ENCODE measurements at places on chromosomes 6 and 20.
A peak's percentile ranks its signal among the peaks of the same experiment; 100 is the strongest.

- DNase-seq: no peak
Observed at GRCh38 chr6:1527073-1527457, 82.7 kb upstream of the FOXC1 start.

- no peak for DNase-seq
Observed at GRCh38 chr6:37238381-37238780, 19.2 kb upstream of the TBC1D22B start.

DNA sequence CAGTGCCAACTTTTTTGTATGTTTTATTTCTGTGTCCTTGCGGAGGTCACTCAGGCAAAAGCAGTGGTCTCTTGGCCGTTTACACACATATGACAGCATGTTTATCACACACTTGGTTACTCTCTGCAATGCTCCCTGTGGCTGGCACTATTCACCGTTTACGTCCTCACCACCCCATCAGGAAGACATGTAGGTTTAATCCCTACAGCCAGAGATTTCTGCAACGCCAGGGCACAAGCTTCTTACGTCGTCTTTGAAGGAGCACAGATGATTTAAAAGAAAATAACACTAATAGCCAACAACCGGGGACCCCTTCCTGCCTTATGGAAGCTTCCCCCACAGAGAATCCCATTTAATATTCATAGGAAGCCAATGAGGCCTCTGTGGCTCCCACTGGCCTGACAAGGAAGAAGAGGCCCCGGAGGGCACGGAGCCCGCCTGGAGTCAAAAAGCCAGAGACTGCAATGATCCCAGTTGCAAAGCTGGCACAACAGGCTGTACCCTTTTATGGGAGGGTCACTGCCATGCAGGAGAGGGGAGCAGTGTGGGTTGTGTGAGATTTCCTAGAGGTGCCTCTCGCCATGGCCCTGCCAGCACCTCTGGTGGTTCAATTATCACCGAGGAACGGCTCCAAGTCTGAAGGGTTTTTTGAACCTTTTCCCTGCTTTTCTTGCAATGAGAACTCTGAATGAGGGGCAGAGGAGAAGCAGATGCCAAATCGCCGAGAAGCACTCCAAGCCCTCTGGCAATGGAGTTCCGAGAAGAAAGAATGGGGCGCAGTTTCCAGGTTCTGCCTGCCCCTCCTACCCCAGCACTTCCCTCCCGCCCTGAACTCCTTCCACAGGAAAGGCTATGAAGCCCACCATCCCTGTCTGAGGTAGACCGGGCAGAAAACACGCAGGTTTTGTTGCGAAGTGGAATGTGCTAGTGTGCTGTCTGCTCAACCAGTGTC is 96.2 kb downstream of the THBS2 start:
- no peak for DNase-seq

DNA sequence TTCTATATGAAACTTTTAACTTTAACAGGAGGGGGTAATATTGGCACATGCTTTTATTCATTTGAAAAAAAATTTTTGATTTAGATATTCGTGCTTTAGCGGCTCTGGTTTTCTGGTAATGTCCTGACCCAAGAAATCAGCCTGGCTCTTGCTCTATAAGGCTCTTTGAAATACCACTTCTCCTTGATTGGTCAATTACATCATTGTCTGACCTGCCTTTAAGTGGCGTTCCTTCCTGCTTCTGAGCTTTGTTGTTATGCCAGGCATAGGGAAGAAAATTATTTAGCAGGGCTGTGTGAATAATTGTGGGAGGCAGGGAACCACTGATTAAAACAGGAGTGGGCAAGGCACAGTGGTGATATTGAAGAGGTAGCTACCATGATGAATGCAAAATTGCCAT is 3.9 kb downstream of the RNF144B start:
- DNase-seq: no peak

- DNase-seq: no peak
Observed at GRCh38 chr20:49320460-49320859, 42.6 kb upstream of the ZNFX1 start.

GRCh38 chr6:15280028-15280427 is 34.2 kb downstream of the JARID2 start:
- DNase-seq: no peak

DNA sequence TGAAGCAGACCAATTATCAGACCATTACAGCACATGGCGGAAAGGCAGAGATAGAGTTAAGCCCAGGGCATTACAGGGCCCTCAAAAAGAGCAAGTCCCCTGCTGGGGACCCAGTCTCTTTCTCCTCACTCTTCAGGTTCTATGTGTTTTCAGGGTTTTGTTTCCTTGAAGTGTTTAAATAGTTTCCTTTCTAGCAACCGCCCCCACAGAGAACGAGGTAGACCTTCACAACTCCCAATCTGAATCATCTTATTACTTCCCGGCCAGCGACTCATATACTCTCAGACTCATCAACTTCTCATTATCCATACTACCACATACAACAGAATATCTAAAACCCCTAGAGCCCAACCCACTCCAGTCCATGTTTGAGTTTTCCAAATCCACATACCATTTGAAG is 526.6 kb upstream of the ARID1B start:
- peak; percentile 57 for DNase-seq

GRCh38 chr6:113809826-113810225 is 47.3 kb upstream of the MARCKS start:
- no peak for DNase-seq

DNA sequence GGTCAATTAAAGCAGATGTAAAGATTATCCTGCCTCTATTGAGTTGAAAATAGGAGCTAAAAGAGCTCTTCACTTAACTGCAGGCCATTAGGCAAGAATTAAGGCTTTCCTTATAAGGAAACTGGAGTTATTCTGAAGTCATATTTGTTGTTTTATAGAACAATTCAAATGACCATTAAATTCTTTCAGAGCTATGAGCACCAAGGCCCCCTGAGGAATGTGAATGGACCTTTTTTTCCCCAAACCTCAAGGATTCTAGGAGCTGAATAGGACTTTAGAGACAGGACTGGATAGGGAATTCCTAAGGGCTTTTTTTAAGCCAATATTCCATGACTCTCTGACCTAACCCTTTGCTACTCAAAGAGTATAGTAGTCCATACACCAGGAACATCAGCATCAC is 565.7 kb upstream of the BTBD3 start:
- DNase-seq: no peak

DNA sequence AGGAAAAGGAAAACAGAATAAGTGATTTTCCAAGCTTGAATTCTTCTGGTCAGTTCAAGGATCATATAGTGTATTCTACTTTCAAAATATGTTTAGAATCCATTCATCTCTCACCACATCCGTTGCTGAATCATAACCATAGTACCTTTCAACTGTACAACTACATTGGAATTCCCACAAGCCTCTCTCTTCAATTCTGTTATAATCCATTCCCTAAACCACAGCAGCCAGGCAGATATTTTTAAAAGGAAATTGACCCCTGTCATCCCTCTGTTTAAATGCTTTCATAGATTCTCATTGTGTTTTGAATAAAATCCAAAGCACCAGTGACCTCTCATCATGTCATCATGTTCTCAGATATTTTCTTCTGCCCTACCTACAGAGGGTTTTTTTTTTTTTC is 412.7 kb downstream of the GRIK2 start:
- DNase-seq: no peak

DNA sequence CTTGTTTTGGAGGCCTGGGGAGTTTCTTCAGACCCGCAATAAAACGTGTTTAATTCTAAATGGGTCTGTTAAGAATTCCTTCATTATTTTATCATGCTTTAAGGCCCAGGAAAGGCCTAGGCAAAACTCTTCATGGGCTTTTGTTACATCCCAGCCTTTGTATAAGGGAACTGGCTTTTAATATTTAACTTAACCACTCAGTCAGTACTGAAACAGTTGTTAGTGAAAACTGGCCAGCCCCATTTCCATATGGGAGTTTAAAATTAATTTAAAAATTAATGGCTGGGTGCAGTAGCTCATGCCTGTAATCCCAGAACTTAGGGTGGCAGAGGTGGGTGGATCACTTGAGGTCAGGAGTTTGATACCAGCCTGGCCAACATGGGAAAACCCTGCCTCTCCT is 213.2 kb upstream of the FKBP1C start:
- DNase-seq: no peak

DNA sequence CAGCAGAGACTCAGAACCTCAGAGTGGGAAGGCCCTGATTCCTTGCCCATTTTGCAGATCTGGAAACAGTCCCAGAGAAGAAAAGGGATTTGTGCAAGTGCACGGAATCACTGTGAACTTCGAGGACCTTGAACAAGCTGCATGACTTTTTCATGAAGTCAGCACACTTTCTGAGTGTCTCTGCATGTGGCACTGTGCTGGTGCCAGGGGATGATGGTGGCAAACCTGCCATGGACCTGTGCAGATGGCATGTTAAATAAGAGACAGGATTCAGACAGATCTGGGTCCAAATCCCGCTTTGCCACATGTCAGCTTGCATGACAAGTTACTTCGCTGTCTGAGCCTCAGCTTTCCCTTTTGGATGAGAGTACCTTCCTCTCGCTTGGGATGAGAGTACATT is 26.8 kb downstream of the ZNF831 start:
- no peak for DNase-seq

- no peak for DNase-seq
Observed at GRCh38 chr6:15001326-15001910, 244.5 kb upstream of the JARID2 start.

- no peak for DNase-seq
Observed at GRCh38 chr6:134456226-134456625, 138.3 kb upstream of the SGK1 start.

- no peak for DNase-seq
Observed at GRCh38 chr6:21496196-21496595, 97.4 kb upstream of the SOX4 start.

DNA sequence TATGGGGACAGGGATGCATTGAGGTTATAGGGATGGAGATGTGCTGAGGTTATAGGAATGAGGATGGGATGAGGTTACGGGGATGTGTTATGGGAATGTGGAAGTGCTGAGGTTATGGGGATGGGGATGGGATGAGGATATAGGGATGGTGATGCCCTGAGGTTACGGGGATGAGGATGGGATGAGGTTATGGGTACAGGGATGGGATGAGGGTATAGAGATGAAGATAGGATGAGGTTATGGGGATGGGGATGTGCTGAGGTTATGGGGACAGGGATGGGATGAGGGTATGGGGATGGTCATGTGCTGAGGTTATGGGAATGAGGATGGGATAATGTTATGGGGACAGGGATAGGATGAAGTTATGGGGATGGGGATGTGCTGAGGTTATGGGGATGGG is 542.8 kb downstream of the CDH26 start:
- no peak for DNase-seq

DNA sequence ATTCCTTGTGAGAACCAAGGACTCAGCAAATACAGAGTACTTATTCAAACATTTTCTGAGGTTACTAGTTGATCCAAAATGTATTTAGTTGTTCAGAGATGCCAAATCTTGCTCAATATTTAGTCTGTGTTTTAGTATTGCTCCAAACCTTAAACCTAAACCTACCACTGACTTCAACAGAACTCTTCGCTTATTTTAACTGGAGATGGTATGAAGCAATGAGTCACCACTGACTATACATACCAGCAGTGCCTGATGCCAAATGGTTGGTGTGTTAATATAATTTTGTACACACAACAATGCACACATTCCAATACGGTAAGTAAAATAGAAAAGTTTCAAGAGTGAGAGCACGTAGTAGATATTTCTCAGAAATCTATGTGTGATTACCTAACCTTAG is 1.9 kb upstream of the SPTLC3 start:
- DNase-seq: no peak

GRCh38 chr6:3887150-3887700 is 38.1 kb downstream of the FAM50B start:
- DNase-seq: no peak

GRCh38 chr20:1820138-1821079 is 74.8 kb upstream of the SIRPA start:
- no peak for DNase-seq

DNA sequence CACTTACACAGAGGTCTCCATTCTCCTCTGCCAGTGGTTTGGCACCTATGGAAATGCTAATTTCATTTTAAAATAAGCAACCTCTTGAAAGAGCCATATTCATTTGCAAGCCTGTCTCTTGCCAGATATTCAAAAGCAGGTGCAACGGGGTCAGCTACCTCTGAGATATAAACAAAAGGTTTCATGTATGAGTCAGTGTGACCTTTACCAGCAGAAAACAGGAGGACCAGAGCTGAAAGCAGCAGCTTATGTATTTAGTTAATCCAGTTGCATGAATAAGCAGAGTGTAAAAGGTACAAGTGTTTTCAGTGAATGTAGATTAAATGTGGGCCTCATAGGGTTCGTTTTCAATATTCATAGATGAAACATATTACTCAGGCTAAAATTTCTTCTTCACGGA is 56.0 kb downstream of the TENT5A start:
- DNase-seq: no peak

DNA sequence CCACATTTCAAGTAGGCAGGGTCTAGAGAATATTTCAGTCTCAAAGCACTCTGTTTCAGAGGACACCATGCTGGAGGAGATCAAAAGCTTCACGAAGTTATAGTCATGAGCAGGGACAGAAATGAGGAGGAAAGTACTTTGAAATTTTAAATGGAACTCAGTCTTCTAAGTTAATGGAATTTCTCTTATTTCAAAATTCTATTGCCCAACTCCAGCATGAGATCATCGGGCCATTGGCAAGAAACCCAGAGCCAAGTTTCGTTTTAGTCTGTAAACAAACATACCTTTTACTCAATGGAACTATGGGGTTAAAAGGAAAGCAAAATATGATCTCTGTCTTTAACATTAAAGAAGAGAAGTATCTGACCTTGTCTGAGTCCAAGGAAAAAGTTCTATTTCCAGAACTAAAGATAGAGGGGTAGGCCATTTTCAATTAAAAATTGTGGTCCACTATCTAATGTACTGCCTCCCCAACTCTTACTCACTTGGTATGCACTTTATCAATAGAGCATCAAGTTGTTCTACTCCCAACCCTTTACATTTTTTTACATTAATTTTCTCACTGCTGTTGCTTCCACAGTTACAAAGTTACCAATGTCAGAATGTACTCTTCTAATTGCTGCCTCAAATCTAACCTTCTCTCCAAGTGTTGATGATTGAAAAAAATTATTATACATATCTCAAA is 235.3 kb upstream of the NRSN1 start:
- no peak for DNase-seq

DNA sequence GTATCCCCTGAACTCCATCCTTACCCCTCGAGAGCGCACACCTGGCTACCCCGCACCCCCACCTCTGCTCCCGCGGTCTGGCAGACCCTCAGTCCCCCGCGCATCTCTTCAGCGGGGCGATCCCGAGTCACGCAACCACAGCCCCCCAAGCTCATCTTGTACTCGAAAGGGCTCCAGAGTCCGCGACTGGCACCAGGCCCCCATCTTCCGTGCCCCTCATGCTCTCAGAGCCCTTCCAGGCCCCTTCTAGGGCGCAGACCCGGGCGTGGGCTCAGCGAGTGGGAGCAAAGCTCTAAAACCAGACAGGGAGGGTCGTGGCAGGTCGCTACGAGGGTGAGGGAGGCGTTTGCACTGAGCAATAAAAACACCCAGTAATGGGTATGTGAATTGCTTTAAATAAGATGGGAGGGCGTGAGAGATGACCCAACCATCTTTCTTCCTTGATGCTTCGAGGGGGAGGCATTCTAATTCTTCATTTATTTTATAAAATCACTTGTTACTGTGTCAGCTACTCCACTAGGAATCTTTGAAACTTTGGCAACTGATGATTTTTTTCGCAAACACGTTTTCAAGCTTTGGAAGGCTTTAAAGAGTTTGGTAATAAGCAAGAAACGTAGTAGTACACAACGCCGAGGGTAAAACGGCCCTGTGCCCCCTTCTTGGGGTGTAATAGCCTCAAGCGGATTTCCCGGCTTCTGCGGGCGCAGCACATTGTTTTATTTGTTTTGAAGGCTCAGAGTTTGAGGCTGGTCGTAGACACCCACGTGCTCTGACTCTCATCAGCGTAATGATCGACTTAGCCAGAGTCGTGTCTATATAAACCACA is 42.6 kb upstream of the SUPT3H start:
- peak; percentile 55 for DNase-seq

GRCh38 chr20:2133318-2134183 is 31.9 kb downstream of the STK35 start:
- DNase-seq: no peak

All from stimulated activated naive CD8-positive, alpha-beta T cell treated with anti-CD3 and anti-CD28 coated beads, Interleukin-15, amount 100 ng/mL, for 72 hours (primary cell).